Activated CD4-positive, CD25-positive, alpha-beta regulatory T cell treated with anti-CD3 and anti-CD28 coated beads, Interleukin-2, amount 50 U/mL, for 16 hours (primary cell): ENCODE measurements at places on chromosomes 5 and 9.

- no peak for DNase-seq
Measured at GRCh38 chr9:13941714-13942113, 372.2 kb downstream of the NFIB start.

DNA sequence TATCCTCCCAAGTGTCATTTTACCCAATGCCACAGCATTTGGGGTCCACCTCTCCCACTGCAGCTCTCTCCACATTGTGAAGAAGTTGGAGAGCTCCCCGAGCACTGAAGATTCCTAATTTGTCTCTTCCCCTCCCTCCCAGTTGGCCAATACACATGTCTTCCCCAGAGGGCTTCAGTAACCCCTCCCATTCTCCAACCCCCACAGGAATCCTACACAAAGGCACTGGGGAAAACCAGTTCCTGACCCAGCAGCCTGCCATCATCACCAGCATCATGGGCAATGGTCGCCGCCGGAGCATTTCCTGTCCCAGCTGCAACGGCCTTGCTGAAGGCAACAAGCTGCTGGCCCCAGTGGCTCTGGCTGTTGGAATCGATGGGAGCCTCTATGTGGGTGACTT is 87.3 kb upstream of the WWC1 start:
- DNase-seq = no peak

GRCh38 chr5:93406971-93407401 is 174.0 kb downstream of the NR2F1-AS1 start:
- no peak for DNase-seq

- DNase-seq = no peak
Measured at GRCh38 chr5:27594141-27594540, 555.8 kb upstream of the CDH9 start.

- DNase-seq = no peak
Measured at GRCh38 chr9:82404881-82405280, 416.3 kb downstream of the SPATA31D1 start.

GRCh38 chr9:124008303-124008693 is 3.3 kb upstream of the LHX2 start:
- no peak for DNase-seq

DNA sequence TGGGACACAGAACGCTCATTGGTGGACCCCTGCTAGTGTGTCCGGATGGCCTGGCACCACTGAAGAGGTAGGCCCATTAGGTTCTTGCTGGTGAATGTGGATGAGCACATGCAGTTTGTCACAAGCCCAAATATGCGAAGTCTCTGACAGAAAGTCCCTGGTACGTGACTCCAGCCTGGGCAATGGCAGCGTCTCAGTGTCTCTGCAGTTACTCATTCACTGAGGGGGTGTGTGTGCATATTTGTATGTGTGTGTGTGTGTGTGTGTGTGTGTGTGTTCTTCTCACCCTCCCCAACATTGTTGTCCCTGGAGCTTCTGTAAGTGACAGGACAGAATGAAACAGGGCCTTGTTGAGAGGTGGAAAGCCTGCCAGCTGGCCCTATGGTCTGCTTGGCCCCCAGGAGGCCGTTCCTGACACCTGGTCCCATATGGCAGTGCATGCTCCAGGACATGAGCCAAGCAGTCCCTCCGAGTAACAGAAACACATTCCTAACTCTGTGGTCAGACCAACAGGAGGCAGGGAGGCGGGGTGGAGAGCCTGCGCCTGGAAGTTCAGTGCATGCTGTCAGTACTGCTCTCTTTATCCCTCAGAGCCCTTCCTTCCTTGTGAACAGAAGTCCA is 169.9 kb downstream of the SLC28A3 start:
- DNase-seq = no peak
